NCI-H2171 treated with DMSO at 0.1 percent for 48 hours (cell line): ENCODE measurements at places on chromosomes 6 and 20.

- no peak for DNase-seq
These were observed 636.8 kb downstream of the PRKN start for GRCh38 chr6:162090734-162091133.

GRCh38 chr6:36160147-36160760 lies 29.9 kb downstream of the MAPK13 start:
- peak; percentile 5 for DNase-seq

DNA sequence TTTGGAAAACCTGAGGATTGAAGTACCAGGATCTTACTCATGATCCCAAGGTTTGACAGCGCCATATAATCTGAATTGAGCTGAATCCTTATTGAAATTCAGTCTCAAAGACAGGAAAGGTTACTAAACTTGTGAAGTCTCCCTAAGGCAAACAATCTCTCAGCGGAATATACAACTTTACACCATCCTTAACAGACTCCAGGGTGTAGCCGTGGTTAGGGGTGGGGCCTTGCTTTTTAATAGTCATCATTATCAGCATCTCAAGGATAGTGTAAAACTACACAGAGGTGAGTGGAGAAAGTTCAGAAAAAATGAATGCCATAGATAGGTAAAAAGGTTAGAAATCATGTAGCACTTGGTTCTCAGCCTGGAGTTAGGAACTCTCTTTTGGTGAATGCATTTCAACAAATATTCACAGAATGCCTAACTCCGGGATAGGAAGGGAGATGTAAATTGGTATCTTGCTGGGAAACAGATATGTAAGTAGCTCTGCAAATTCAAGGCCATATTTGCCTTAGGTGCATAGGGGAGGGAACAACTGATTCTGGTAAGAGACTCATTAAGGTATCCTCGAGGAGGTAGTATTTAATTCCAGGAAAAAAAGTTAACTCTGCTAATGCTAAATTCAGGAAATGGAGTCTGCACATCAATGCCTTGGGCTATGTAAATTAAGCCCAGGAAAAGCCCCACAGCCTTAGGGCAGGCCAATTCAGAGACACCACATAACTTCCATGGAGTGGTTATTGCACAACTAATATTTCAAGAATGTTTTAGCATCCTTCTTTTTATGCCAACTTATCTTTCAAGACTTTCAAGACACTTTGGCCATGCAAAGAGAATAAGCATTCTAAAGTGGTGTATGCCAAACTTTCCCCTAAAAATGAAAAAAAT lies 61.6 kb downstream of the SNAP25 start:
- DNase-seq: no peak

DNA sequence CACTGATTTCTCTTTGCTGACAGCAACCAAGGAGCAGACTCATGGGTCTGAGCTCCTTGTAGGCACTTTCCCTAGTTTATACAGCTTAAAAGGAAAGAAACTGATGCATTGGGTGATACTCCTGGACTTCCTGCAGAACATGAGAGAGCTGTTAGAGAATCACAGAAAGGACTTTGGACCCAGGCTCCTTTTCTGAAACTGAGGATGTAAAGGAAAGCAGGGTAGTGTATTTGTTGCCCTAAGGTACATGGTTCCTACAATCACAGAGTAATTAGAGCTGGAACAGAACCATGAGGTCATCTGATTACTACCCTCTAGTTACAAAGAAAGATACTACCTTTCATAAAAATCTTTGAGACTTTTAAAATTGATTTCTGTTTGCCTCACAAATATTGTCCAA lies 477.1 kb upstream of the SPTLC3 start:
- DNase-seq: no peak

- DNase-seq: no peak
These were observed 40.5 kb upstream of the VEGFA start for GRCh38 chr6:43729537-43729936.

DNA sequence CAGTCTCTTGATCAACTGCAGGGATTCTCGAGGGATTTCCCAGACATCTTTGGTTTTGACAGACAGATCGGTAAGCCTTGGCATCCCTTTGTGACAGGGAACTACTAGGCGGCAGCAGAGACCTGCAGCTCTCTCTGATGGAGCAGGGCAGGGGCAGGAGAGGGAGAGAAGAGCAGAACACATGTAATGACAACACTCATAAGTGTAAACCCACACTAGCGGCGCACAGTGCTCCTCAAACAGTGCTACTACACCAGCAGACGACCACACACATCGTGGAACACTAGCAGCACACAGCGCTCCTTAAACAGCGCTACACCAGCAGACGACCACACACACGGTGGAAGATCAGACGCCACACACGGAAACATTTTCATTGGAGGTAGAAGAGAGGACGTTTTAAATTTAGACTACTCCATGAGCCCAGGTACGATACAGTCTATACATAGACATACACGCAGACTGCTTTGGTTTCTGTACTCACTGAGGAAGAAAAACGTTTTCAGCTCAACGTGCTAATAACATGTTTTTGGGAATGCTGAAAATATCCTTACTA lies 94.5 kb upstream of the TRAF3IP2 start:
- no peak for DNase-seq

DNA sequence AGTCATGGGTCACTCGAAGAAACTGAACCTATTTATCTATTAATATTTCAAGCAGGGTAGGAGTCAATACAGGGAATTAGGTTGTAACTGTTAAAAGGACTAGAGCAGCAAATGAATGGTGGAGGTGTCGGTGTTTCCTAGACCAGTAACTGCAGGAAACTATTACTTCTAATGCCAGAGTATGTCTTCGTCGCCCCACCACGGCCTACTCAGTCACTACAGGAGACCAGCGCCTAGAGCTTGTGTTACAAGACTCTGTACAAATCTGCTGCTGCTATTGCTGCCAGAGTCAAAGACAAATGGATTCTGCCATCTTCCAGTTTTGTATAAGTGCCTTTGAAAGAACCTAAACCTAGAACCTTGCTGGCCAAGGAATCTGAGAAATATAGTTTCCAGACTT lies 343.9 kb downstream of the SOX4 start:
- no peak for DNase-seq

DNA sequence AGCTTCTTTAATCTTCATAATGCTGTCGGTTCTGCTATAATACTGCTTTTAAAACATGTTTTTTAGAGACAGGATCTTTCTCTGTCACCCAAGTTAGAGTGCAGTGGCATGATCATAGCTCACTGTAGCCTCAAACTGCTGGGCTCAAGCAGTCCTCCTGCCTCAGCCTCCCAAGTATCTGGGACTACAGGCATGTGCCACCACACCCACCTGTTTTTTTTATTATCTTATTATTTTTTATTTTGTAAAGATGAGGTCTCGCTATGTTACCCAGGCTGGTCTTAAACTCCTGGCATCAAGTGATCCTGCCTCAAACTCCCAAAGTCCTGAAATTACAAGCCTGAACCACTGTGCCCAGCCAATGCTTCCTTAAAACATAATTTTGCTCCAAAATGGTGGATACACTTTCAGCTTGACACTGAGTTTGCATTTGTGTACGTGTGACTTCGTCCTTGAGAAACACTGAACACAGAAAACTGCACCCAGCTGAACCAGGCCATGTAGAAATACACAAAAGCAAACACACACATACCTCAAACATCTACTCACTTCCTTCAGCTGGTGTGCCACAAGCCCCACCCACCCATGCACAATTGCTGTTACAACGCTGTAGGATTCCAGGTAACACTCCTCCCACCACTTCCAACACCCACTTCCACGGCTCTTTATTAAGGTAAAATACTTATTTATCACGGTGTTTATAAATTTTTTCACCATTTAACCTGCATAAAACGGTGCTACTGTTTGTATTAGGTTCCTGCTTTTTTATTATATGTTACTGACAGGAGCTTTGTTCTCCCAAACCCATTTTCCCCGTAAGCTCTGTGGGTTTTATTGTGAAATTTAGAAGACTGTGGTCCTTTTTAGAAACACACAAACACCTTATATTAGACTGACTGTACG lies 109.1 kb downstream of the TSHZ2 start:
- no peak for DNase-seq
